ENCODE measurements at places on chromosomes 2 and 18. TPM values are rescaled to one million over a fixed set of nuclear protein-coding genes. Genes with fewer than 3 reads are reported as not detected.

Gene CFAP53
- 0.32 TPM for total RNA-seq

Gene PLA2R1
- total RNA-seq = 14.4 TPM

Gene CFAP221
- 0.32 TPM for total RNA-seq

Gene SLC4A5
- total RNA-seq = 0.30 TPM

Gene RNF152
- 18.8 TPM for total RNA-seq

Gene YPEL5
- 65.0 TPM for total RNA-seq

Gene DNAJC5G
- not detected for total RNA-seq

Gene CLEC4F
- total RNA-seq = not detected

Gene NXPH2
- 0.32 TPM for total RNA-seq

Gene C2orf72
- not detected for total RNA-seq

Gene IL36RN
- not detected for total RNA-seq

Gene PAX3
- not detected for total RNA-seq

Gene LBX2
- 1.6 TPM for total RNA-seq

Gene SPC25
- total RNA-seq = 12.5 TPM

Gene CRYBA2
- not detected for total RNA-seq

Gene SNRNP27
- 49.7 TPM for total RNA-seq

All from epithelial cell of umbilical artery (primary cell).